Neural progenitor cell (in vitro differentiated cells): ENCODE measurements at places on chromosomes 5 and 9.

DNA sequence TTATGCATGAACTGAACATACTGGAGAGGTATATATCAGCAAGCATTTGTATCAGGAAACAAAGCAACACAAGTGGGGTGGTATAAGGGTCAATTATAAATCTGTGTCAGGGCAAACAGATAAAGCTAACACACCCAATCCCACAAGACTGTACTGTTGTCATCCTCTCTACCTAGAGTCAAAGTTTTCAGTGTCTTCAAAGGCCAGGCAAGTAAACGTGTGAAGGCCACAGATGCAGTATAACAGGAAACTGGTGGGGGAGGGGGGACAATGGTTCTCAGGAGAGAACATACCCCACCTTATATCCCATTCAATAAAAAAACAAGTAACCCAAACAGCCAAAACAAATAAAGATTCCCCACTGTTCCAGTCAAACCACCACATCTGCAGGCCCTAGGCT, 22.1 kb downstream of the ELP1 start:
- no peak for DNase-seq

DNA sequence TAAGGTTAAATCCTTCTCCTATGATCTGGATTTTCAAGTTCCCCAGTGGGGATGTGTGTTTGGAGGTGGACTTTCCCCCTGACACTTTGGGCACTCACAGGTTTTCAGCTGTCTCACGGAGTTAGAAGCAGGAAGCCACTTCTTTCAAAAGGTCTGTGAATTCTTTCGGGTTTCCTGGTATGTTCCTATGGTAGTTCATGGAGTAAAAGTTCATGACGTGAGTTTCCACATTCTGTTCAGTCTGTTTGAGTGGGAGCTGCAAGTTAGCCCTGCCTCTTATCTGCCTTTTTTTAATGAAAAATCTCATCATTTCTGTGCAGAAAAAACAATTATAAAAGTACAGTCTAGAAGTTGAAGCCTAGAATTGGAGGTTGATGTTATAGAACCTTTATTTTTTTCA, 24.9 kb upstream of the SNCAIP start:
- no peak for DNase-seq

DNA sequence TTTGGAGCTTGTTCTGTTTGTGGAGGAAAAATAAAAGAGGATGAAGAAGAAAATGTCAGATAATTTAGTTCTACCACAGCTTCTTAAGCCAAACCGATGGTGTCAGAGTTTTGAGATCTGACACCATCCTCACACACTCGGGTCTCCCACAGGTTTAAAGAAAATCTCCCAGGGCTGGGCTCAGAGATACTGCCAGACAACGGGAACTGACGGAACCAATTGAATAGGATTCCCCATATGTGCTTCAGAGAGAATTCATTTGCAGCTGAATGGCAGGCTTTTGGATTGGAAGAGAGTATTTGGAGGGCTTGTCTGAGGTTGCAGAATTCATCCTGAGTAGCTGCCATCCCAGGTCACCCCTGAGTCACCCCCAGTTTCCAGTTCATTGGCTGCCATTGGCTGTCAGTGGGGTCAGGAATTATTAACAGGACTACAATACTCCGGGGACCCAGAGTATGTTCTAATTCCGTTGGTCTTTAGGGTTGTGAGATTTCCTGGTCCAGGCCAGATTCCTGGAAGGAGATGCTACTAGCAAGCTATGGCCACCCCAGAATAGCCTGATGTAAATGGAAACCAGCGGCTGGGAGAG, 131.3 kb downstream of the PDZD2 start:
- DNase-seq, result peak; percentile 25

DNA sequence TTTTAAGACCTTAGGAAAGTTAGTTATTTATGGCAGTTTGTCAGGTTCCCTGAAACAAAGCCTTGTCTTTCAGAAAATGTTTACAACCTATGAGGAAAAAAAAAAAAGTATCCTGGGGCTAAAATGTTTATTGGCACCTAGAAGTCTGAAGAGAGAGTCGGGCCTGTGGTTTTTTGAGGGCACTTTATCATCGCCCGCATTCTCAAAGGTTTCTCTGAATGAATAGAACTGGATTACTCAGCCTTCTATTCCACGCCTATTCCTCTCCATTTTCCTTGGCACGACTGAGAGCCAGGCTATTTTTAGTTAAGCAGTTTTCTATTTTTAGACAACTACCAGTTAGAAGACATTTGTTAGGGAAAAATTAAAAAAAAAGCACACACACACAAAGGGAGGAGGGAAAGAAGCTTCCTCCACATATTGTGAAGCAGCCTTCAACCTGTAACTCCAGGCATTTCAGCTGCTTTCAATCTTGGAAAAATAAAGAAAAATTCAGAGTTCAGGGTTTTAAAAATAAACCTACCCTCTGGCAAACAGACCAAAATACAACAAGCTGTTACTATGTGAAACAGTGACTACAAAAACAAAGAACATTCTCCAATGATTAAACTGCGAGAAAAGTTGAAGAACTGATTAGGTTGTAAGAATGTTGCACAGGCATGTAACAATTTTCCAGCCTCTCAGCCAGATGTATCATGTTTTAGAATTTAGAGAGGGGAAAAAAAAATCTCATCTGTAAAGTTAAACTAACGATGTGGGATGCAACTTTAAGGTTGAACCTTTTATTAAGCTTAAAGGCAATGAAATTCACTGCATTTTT, 97.0 kb downstream of the MEF2C start:
- peak; percentile 9 for DNase-seq

- DNase-seq, result no peak
These were observed 111.8 kb upstream of the ASTN2 start for GRCh38 chr9:117526674-117527073.

GRCh38 chr9:113154471-113154870, 3.7 kb downstream of the SLC31A2 start:
- no peak for DNase-seq

- DNase-seq, result no peak
These were observed 35.6 kb upstream of the ANKRD33B start for GRCh38 chr5:10528056-10528816.

- DNase-seq, result no peak
These were observed 24.2 kb upstream of the SIL1 start for GRCh38 chr5:139222346-139222745.
